ENCODE measurements at places on chromosomes 4 and X.

GRCh38 chrX:121132675-121133074 is 85.3 kb downstream of the GLUD2 start:
- DNase-seq, result no peak

GRCh38 chr4:128512161-128512560 is 224.5 kb upstream of the PGRMC2 start:
- DNase-seq, result no peak

DNA sequence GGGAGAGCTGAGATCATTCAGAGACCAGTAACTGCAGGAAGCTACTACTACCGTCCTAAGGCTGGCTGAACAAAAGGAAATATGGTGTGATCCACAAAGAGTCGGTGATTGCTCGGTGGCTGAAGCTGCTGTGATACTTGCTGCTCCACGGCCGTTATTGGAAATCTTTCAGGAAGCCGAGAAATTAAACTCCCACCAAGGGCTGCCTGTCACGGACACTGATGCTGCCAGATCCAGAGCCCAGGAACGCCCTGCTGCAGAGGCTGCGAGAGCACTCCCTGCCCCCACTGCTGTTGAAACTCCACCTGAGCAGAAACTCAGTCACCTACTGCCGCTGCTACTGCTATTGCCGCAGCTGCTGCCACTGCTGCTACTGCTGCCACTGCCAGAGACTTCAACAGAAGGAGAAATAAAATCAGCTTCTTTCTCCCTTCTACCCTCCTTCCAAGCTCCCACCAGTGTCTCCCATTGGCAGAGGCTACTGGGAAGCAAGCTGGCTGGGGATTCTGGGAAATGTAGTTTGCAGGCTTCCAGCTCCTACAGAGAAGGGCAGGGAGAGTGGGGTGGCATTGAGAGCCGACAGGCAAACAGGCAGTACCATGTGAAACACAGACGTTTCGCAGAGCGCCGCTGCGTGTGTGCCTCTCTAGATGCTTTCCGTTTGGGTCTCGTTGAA is 126.0 kb upstream of the ENPP6 start:
- peak; percentile 78 for DNase-seq

GRCh38 chrX:19739683-19740082 is 147.7 kb downstream of the SH3KBP1 start:
- peak; percentile 73 for DNase-seq

DNA sequence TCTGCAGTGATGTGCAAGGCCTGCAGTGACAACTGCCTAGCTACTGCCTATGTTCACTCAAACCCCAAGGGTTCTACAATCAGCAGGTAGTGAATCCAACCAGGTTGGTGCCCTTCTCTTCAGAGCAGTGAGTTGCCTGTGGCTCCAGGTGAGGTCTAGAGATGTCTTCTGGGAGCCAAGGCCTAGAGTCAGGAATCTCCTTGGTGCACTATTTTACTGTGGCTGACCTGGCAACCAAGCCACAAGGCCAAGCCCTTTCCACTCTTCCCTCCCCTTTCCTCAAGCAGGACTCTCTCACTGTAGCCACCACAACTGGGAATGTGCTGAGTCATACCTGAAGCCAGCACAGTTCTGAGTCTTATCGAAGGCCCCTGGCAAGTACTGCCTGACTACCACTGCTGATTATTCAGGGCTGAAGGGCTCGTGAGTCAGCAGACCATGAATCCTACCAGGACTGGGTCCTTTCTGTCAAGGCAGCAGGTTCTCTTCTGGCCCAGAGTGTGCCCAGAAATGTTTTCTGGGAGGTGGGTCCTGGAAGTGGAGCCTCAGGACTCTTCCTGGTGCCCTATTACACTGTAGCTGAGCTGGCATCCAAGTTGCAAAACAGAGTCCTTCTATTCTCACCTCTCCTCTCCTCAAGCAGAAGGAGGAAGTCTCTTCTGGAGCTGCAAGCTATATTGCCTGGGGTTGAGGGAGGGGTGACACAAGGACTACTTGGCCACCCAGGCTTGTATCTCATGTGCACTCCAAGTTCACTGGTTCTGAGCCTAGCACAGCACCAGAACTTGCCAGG is 111.6 kb downstream of the BTC start:
- peak; percentile 8 for DNase-seq

- peak; percentile 89 for DNase-seq
Observed at GRCh38 chr4:186191200-186192065, at the start of gene CYP4V2. Gene CYP4V2, plus strand, starts transcription at chr4:186191567. Its CDS starts 257 bp downstream, at chr4:186191824.

DNA sequence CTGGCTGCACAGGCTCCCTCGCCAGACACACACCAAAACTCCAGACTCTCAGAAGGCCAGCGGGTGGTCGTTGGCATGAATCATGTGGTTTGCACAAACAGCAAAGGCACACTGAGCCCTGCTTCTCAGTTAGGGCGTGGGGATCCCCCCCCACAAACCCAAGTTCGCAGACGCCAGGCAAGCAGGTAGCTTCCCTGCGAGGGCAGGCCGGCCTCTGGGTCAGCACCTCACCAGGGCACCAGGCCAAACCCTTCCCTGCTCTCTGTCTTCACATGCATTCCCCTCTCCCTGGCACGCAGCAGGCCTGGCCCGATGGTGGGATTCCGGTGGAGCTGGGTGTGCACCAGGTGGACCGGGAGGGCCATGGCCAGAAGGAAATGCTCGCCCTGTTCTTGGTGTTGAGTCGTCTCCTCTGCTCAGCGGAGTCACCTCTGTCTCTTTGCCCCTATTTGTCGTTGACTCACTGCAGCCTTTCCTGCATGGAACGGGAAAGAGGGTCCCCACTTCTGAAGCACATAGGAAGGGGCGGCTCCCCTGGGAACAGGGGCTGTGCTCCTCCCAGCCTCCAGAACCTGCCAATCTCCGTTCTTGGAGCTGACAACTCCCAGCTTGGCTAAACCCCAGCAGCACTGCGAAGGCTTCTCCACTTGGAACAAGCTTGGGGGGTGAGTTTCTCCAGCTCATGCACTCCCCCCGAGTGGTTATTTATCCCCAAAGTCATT is 51.4 kb downstream of the SORCS2 start:
- DNase-seq, result no peak

DNA sequence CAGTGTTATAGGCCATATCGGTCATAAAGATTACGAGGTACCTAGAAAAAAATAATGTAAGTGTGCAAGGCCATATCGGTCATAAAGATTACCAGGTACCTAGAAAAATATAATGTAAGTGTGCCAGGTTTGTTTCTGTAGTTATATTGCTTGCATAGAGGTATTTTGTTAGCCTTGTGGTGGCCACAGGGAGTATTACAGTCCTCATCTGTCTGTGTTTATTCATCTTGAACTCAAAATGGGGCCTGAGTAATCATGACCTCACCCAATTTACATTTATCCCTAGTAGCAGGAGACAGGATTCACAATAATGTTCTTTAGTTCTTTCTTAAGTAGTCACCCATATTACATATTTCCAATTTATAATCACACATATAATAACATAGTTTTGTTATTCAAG is 459.7 kb downstream of the MID1IP1 start:
- peak; percentile 1 for DNase-seq

GRCh38 chr4:948101-948935 is 16.1 kb downstream of the TMEM175 start:
- no peak for DNase-seq

DNA sequence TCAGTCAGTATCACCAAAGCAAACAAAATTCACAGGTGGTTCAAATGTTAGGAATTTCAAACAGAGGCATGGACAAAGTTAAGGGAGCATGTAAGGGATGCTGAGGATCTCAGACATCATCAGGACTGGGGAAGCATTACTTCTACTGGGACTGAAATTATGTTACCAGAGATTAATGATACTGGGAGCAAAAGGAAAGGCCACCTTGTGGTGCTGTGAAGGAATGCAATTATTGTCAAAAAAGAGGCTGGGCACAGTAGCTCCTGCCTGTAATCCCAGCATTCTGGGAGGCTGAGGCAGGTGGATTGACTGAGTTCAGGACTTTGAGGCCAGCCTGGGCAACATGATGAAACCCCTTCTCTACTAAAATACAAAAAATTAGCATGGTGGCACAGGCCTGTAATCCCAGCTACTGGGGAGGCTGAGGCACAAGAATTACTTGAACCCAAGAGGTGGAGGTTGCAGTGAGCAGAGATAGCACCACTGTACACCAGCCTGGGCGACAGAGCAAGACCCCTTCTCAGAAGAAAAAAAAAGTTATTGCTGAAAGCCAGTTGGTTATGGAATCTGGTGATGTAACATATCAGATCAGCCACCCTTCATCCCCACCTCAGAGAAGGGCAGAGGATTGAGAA is 954.3 kb downstream of the PCDH7 start:
- peak; percentile 31 for DNase-seq

Measured in NB4 (cell line).